CD8-positive, alpha-beta T cell (primary cell): ENCODE measurements at places on chromosomes 11 and 22.

DNA sequence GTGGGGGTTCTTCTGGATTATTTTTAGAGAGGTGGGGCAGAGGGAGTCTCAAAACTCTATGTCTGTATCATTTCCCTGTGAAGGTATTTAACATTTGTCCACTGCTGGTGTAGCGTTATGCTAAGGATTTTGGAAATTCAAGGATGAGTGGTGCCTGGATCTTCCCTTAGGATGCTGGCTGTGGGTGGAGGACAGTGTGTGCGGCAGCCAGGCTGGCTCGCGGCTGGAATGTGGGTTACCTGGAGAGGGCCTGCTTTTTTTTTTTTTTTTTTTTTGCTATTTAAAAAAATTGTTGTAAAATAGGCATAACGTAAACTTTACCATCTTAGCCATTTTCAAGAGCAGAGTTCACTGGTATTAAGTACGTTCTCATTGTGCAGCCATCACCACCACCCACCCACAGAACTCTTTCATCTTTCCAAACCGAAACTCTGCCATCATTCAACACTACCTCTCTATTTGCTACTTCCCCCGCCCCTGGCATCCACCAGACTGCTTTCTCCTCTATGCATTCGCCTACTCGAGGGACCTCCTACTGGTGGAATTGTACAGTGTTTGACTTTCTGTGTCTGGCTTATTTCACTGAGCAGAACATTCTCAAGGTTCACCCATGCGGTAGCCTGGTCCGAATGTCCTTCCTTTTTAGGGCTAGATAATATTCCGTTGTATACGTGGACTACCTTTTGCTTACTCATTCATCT lies 67.1 kb downstream of the PARVB start:
- DNase-seq: no peak

- no peak for DNase-seq
Measured at GRCh38 chr11:10747733-10748132, 3.3 kb upstream of the CTR9 start.

GRCh38 chr11:46388619-46389449 lies 2.7 kb downstream of the CHRM4 start:
- no peak for DNase-seq

DNA sequence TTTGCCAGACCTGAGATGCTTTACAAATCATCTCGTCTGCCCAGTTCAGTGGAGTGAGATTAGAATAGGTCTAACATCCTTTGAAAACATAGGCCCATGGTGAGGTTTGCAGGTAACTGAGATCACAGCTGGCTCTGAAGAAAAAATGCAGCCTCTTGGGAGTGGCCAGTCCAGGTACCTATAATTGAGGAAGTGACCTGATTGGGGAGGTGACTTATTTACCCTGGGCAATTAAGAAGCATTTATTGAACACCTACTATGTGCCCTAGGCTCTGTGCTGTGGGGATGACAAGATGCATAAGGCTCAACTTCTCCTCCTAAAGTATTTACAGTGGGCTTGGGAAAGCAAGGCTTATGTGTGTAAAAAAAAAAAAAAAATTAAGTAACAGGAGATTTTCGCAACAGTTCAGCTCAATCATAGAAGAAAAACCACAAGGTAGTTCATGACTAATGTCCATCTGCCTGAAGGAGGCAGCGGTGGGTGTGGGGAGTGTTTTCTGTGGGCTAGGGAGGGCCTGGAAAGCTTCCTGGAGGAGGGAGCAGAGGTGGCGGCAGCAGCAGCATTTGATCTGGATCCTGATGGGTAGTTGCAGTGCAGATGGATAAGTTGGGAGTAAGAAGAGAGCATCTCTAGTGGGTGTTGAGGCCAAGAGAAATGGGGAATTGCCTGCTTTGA lies 16.1 kb downstream of the MICAL2 start:
- no peak for DNase-seq

DNA sequence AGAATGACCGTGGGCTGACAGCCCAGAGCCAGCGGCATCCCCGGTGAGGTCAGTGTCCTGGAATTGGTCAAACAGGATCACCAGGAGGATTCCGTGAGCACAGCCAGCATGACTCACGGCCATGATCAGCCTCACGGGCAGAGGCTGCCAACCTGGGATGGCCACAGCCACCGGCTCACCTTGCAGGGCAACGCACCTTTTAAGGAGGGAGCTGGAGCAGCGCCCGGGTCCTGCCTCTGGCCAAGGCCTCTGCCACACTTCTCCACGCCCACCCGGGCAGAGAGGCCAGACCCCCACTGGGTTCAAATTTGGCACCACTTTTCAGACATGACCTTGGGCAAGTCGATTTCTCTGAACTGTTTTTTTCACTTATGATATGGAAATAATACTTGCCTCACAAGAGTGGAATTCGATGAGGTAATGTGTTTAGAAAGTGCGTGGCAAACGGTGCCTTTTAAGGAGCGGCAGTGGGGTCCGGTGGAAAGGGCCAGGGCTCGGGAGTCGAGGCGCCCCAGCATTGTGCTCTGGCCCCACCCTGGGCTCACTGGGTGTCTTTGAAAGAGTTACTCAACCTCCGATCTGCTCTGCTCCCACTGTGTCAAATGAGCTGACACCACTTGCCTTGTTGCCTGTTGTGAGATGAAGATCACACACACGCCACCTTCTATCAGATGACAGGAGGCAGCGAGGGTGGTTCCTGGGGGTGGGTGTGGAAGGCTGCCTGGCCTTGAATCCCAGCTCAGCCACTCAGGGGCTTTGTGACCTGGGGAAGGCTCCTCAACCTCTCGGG lies 16.0 kb downstream of the TXN2 start:
- DNase-seq: no peak

- DNase-seq: no peak
Measured at GRCh38 chr11:19253153-19253745, 12.5 kb upstream of the E2F8 start.

DNA sequence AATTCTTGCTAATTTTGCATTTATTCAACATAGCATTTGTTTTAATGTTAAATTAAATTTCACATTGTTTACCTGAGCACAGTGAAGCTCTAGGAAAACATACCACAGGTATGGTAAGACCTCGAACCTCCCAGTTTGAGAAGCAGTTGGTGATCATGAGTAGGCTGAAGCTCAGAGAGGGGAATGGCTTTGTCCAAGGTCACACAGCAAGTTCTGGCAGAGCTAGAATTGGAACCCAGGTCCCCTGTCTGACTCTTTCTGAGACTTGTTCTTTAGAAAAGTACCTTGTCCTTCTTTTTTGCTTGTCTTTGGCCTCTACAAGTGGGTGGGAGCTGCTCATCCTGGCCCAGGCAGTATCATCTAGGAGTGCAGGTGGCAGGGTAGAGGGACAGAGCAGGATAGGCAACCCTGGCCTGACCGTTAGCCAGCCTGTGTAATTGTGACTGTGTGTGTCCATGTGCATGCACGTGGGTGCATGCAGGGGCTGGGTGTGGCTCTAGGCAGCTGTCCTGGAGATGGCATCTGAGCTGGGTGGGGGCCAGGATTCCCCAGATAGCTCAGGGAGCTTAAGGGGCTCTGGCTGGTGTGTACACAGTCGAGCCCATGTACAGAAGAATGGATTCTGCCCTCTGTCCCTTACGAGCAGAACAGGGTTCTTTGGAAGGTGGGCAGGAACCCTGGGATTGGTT lies 21.6 kb downstream of the PHLDB1 start:
- DNase-seq: no peak

- DNase-seq: no peak
Measured at GRCh38 chr11:94781837-94782236, 13.7 kb downstream of the AMOTL1 start.

DNA sequence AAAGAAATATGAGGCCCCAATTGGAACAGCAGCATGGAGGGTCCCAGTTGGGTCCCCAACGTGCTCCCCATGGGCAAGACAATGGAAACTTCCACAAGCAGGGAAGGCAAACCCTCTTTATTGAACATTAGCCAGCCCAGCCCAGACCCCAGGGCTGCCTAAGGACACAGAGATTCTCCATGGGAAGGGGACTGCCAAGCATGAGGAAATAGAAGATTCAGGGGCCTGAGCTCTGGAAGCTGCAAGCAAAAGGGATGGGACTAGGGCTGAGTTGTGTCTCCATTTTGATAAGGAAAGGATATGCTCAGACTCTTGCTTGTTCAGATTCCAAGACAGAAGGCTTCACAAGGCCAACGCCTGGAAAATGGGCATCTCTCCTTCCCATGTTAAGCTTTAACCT lies 23.3 kb downstream of the TMEM218 start:
- no peak for DNase-seq

- DNase-seq: no peak
Measured at GRCh38 chr22:39959640-39960447, at the start of gene TMA7B. Gene TMA7B (plus strand): TSS chr22:39960397. CDS start chr22:39964375, 3,978 bp downstream.

- no peak for DNase-seq
Measured at GRCh38 chr22:37325039-37325395, 42.7 kb downstream of the CYTH4 start.

- DNase-seq: no peak
Measured at GRCh38 chr11:8337130-8337795, 73.6 kb upstream of the LMO1 start.

- DNase-seq: no peak
Measured at GRCh38 chr11:61860054-61860903, 31.1 kb downstream of the FADS3 start.

GRCh38 chr11:6667733-6668374 lies 12.2 kb upstream of the DCHS1 start:
- no peak for DNase-seq

DNA sequence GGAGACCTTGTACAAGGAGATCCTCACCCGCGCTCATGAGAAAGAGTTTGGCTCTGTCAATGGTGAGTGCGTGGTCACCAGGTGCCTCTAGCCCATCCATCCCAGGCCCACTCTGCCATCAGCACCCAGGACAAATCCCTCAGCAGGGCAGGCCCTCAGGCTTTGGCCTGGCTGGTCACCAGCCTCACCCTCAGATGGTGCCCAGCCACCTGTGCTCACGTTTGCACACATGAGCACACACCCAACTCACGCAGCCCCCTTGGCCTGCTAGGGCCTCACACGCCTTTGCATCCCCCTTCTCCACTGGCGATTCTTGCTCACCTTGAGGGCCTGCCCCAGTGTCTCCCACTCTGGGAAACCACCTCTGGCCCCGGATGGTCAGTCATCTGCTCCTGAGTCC lies 4.1 kb upstream of the RAB1B start:
- DNase-seq: no peak

GRCh38 chr22:47402876-47403525 lies 640.6 kb downstream of the TBC1D22A start:
- DNase-seq: no peak

- no peak for DNase-seq
Measured at GRCh38 chr11:44304091-44305025, 5.6 kb downstream of the ALX4 start.
